Fibroblast of skin of right quadriceps (primary cell): ENCODE measurements at places on chromosomes 3 and 15.

DNA sequence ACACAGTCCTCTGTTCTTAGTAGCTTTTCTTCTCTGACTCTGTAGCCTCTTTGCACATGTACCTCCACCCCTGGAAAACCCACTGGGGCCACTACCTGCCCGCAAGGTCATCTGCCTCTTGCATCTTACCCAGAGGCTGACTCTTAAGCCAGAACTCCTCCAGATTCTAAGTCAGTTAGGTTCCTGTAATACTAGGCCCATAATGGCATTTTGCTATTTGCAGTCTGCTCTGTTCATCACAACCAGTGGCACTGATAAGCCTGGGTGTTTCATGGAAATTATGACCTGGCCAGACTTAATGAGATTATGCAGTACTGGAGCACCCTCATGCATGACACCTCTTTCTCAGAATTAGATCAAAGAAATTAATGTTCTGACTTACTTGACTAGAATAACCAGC, 31.7 kb upstream of the ATG7 start:
- DNase-seq = no peak

GRCh38 chr15:52361494-52361893, 65.9 kb upstream of the MYO5C start:
- DNase-seq = no peak

DNA sequence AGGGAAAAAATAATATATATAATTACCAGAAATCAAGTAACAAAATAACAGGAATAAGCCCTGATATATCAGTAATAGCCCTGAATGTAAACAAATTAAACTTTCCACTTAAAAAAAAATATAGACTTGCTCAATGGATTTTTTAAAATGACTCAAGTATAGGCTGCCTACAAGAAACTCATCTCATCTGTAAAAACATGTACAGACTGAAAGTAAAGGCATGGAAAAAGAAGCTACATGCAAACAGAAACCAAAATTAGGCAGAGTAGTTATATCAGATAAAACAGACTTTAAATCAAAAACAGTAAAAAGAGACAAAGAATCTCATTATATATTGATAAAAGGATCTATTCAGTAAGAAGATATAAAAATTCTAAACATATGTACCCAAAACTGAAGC, 82.4 kb upstream of the STT3B start:
- DNase-seq = no peak

DNA sequence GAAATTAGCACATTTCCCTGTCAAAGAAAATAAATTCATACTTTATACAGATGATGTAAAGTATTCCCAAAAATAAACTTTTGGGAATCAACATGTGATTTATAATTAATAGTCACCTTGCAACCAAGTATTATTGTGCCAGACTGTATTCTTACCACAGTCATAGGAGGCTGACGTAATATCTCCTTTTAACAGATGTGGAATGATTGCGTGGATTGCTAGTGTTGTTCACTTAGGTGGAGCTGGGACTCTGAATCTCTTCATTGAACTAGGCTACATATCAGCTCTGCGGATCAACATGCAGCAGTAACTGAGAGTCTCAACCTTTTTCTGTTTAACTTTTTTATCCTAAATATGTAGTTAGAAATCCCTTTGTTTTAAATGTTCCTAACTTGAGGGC, 37.2 kb downstream of the PXK start:
- DNase-seq = no peak

- DNase-seq = peak; percentile 97
Measured at GRCh38 chr15:78065284-78065872, 12.1 kb downstream of the TBC1D2B start.

DNA sequence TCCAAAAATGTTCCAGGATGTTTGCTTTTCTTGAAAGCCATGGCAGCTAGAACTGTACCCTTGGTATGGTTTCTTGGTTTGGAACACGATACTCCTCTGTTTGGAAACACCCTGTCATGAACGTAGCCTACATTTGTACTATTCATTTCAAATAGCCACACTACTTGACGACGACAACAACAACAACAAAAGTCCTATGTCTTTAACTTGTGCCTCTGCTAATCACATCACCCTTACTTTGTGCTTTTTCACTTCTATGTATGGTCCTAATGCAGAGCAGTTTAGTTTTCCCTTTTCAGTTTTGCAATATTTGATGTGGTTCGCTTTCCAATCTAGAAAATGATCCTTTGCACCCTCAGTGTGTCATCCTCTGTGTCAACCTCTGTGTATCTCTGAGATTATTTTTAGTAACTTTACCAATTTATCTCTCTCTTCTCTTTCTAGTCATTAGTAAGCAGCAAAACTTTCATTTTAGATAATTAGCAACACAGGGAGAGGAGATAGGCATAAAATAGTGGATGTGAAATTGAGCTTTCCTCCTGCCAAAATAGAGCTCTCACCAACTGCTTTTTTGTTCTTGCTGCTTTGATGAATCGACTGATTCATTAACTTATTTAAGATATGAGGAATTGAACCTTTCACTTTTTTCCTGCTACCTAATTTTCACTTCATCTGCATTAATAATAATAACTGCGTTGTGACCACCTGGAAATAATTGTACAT, 44.1 kb upstream of the TP63 start:
- no peak for DNase-seq

GRCh38 chr15:41333026-41333562, 413 bp downstream of the NUSAP1 start:
- DNase-seq = no peak

GRCh38 chr15:92117261-92117731, 263.8 kb downstream of the SLCO3A1 start:
- peak; percentile 16 for DNase-seq

GRCh38 chr15:72013703-72014102, 104.2 kb downstream of the MYO9A start:
- DNase-seq = no peak

DNA sequence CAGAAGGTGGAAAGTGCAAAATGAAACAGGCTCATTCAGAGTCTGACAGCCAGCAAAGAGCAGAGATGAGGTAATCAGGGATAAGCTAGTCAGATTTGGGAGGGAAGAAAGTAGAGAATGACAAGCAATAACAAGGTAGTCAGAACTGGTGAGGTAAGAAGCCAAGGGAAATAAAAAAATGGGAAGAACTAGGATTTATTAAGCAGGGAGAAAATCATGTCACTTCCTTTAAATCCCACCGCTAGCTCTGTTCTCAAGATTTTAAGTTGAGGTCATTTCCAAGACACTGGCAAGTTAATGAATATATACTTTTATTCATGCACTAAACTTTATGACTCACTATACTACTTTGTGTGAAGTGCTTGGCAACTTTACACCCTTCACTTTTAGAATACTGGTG, 1106.8 kb downstream of the IGSF11 start:
- DNase-seq = no peak

DNA sequence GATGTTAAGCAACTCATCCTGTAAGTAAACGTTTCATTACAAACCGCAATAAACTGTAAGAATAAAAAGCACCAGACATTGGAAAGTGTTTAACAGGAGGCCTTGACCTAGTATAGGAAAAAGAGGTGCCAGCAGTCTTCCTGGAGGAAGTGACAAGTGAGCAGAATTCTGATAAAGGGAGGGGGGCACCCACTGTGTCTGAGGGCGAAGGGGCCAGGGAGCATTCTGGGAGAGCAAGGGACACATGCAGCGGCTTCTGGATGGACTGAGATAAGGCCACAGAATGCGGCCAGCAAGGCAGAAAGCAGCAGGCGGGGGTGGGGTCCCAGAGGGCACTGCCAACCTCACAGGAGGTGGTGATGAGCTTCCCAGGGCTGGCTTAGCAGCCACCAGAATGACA, 80.2 kb downstream of the MTHFS start:
- no peak for DNase-seq

DNA sequence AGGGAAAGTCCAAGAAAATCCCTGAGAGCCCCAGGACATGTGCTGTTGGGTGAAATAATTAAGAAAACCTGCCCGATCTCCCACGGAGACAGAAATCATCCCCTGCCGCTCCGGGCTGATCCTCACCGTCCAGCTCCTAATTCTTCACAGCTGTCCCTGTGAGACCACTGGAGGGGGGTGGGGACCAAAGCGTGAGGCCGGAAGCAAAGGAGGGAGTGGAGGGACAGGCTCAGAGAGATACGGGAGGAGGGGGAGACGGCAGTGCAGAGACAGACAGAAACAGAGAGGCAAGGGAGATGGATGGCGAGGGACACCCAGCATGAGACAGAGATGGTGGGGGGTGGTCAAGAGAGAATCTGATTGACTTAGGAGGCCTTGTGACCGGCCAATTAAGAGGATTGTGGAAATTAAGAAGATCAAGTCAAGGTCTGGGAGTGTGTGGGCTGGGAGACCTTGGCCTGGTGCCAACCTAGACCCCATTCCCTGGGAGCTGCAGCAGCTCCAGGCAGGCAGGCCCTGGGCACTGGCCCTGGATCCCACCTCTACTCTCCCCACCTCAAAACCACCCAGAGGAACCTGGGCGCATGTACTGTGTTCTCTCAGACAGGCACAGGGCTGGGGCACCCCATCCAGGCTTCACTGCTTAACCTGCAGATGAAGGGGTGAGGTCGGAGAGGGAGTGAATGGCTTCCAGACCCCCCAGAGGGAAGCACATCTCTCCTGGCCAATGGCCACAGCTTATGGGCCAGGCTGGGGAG, 113.2 kb upstream of the ALDH1A3 start:
- peak; percentile 85 for DNase-seq

- DNase-seq = peak; percentile 3
Measured at GRCh38 chr3:152835601-152836102, 721 bp downstream of the P2RY1 start.
